ENCODE measurements at places on chromosomes 6 and 20. TPM values are rescaled to one million over a fixed set of nuclear protein-coding genes. Genes with fewer than 3 reads are reported as not detected.
A peak's percentile ranks its signal among the peaks of the same experiment; 100 is the strongest.

- H3K4me3 ChIP-seq: no peak overlapping the region
- H3K4me1 ChIP-seq: peaks cover 5% of the 10 kb centered on the region
- peaks cover 14% of the 10 kb centered on the region for H3K27me3 ChIP-seq
Observed at GRCh38 chr20:63974402-63975200, 4.8 kb downstream of the SAMD10 start.

MYH7B gene
- 1.5 TPM for total RNA-seq

- H3K4me3 ChIP-seq: peak overlapping the region; percentile 61
- H3K36me3 ChIP-seq: no peaks in the 10 kb centered on the region
- H3K27ac ChIP-seq: no peak overlapping the region
- no peak for DNase-seq
Observed at GRCh38 chr20:63979229-63979556, 249 bp downstream of the SAMD10 start.

DNA sequence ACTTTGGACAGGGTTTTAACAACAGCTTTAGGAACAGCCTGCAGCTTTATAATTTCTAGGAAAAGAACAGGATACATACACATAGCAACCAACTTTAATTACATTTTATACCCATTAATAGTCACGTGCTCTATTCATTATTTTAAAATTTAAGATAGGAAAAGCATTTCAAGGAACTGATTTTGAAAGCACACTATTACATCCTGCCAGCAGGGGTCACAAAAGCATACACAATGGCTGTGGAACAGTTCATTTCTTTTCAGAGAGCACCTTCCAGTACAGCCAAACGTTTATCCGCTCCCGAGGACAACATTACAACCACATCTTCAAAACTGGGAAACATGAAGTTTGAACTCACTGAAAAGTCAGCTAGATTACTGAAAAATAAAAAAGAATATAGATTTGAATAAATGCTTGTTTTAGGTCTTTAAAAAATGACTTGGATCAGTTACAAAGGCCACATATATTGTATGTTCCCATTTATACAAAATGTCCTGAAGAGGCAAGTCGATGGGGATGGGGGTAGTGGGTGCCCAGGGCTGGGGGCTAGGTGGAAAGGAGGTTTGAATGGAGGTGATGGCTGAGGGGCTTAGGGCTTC, 104.6 kb upstream of the EXOC2 start:
- no peak overlapping the region for H3K4me3 ChIP-seq
- no peak overlapping the region for H3K27ac ChIP-seq
- no peaks in the 10 kb centered on the region for H3K36me3 ChIP-seq
- no peaks in the 10 kb centered on the region for H3K27me3 ChIP-seq

DNA sequence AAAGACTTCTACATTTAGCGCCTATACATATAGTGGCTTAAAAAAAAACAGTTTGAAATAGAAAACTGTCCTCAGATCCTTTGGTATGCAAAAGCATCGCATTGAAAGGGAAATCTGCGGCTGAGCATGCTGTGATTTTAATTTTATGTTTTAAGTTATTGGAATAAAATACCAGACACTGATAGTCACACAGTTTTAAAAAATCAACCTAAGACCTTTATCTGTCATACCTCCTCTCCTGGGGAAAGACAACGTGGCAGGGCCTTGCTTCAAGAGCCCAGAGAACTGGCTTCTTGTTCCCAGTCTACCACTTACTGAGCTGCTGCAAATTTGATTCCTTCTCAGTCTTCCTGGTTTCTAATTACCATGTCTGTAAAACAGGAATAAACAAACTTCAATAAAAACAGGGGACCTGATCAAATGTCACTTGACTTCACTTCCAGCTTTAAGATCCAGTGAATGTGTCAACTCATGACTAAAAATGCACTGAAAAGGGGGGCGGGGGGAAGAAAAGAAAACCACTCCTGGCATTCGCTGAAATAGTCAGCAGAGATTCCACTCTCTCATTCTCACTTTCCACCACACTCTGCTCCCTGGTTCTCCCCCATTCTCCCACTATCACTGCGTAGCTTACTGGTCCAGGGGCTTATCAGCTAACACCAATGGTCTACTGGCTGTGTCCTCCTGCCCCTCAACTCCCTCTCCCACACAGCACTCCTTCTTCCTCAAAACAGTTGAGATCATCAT, 494.7 kb upstream of the MARCKS start:
- H3K4me1 ChIP-seq: peaks cover 42% of the 10 kb centered on the region
- H3K36me3 ChIP-seq: no peaks in the 10 kb centered on the region
- no peak overlapping the region for H3K27ac ChIP-seq
- DNase-seq: no peak
- no peaks in the 10 kb centered on the region for H3K27me3 ChIP-seq
- H3K4me3 ChIP-seq: no peak overlapping the region
